ENCODE measurements at places on chromosomes 2 and 18.

DNA sequence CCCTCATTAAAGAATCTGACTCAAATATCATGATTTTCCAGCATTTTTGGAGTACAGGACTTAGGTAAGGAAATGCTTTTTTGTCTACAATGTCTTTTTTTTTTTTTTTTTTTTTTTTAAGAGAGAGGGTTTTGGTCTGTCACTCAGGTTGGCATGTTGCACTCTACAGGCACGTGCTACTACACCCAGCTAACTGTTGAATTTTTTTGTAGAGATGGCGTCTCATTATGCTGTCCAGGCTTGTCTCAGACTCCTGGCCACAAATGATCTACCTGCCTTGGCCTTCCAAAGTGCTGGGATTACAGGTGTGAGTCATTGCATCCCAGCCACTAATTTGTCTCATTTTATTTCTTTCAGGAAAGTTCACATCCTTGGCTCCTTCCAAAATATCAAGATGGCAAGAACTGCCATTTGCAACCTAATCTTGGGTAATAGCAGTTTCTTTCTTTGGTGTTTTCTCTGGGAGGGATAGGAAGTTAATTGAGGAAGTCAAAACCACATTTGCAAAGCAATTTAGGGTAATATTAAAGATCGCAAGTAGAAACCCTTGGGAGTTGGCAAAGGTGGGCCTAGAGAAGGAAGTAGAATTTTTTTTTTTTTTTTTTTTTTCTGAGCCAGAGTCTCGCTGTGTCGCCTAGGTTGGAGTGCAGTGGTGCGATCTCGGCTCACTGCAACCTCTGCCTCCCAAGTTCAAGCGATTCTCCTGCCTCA, 15.5 kb downstream of the PNO1 start:
- no peak for DNase-seq

GRCh38 chr2:241417626-241418025, 61.5 kb downstream of the FARP2 start:
- no peak for DNase-seq

- no peak for DNase-seq
Measured at GRCh38 chr18:60022671-60023276, 123.0 kb downstream of the PMAIP1 start.

DNA sequence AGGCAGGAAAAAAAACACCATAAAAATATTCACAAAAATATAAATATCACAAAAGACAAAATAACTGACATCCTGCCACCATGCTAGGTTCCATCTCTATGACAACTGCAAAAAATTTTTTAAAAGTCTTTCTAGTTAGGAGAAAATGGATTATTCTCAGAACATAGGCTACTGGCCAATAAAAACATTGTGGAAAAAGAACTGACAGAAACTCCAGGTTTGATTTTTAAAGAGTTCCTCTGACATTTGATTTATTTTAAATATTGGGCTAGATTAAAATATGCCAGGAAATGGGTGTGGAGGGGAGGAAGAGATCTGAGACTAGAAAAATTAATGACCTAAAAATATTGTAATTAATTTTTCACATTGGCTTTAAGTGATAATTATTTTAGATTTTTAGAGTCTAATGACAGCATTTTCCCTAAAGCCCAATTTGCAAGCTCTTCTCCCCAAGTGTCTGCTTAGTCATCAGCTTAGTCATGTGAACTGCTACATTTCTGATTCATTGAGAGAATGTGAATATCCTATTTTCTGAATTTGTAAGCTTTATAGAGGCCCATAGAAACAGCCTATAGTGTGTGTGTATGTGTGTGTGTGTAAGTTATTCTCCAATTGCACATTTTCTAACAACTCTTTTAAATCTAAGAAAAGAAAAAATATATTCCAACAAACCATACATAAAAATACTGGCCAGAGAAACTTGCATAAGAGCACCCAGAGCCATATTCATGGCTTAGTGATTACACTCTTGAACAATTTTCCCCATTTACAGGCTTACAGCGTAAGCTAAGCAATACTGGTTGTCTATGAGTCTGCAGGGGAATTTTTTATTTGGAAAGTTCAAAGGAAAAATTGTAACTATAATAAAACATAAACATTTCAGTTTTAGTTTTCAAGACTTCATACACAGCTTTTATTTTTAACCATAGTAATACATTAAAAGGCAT, 48.4 kb downstream of the TMEFF2 start:
- no peak for DNase-seq

DNA sequence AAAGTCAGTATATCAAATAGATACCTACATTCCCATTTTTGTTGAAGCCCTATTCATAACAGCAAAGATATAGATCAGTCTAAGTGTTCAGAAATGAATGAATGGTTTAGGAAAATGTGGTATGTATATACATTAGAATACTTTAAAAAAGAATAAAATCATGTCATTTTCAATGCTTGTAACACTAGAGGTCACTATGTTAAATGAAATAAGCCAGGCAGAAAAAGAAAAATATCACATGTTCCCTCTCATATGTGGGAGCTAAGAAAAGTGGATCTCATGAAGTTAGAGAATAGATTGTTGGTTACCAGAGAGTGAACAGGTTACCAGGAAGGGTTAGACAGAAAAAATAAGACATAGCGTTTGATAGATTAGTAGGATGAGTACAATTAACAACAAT, 1111.0 kb upstream of the SLC39A10 start:
- DNase-seq, result no peak

DNA sequence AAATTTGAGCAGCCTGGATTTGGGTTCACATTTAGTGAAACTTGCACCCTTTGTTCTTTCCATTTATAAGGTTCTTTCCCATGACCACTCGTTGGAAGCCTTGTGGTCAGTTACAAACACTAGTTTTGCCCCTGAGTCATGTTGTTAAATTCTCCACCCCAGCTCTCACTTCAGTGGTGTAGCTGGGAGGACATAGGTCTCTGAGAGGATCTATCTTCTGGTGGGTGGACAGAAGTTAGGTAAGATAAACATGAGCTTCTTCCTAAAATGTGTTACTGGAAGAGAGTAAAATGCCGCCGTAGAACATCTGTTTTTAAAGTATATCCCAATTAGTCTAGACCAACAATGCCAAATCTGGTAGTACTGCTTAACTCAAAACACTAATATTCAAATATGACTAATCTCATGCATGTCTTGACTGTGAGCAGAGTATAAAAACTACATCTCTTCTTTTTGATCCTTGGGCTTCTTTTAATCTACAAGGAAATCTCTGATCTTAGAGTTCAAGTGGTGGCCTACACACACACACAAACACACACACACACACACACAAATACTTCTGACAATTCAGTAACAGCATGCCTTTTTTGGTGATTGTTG, 162.6 kb upstream of the FN1 start:
- no peak for DNase-seq

GRCh38 chr2:132757676-132758075, 87.7 kb upstream of the LYPD1 start:
- DNase-seq, result no peak

DNA sequence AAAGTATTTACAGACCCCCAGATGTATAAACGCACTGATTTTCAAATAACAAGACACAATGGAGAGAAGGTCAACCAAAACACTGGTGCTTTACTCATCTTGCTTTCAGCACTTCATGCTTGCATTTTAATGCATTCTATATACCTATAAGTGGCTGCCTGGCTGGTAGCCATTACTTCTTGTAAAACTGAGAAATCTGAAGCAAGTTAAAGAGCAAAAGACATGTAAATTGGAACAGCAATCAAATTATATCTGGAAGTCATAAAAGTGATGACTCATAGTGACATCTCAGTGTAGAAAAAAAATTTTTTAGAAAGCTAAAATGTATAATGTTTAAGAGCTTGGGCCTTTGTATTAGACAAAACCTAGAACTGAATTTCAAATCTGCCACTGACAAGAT, 106.2 kb downstream of the CCDC141 start:
- no peak for DNase-seq

DNA sequence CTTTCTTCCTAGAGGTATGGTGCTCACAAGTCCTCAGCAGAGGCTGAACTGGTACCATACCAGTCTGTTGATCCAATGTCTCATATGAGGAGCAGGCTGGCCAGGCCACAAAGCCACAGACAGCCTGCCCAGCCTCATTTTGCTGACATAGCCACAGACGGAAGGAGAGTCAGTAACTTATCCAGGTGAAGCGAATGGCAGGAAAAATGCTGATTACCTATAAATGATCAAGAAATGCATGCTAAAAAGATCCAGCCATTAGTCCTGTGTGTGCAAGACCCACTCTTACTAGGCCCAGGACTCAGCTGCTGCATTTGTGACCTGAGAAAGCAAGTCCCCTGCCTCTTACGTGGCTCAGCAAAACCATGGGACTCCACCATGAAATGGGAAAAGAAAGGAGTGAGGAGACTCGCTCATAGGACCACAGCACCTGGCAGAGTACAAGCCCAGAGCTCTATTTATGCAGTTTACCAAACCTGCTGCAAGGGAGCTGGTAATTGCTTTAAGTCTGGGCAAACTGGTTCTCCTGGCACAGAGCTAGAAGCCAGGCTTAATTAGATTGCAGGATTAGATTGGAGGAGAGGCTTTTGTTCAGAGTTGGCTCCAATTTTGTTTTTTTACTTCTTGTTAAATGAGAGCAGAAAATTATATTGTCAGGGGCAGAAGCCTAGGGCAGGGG, 19.0 kb downstream of the RHOB start:
- DNase-seq, result no peak

All from NCI-H2171 (cell line).